ENCODE measurements at places on chromosomes 13 and 19.

DNA sequence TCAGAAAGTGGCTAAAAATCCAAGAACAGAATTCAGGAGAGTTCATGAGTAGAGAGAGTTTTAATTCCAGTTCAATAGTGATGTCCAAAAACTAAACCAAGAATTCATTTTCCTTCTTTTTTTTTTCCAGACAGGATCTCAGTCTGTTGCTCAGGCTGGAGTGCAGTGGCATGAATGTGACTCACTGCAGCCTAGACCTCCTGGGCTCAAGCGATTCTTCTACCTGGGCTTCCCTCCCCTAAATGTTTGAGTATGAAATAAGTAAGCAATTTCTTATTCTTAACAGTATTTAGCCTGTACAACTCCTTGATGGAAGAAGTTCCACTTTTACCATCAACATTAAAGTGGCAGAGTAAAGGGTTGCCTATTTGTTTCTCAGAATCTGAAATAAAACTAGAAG is 3.8 kb downstream of the COMMD6 start:
- no peak for DNase-seq

- no peak for DNase-seq
Observed at GRCh38 chr13:102361113-102361512, 40.7 kb downstream of the FGF14 start.

DNA sequence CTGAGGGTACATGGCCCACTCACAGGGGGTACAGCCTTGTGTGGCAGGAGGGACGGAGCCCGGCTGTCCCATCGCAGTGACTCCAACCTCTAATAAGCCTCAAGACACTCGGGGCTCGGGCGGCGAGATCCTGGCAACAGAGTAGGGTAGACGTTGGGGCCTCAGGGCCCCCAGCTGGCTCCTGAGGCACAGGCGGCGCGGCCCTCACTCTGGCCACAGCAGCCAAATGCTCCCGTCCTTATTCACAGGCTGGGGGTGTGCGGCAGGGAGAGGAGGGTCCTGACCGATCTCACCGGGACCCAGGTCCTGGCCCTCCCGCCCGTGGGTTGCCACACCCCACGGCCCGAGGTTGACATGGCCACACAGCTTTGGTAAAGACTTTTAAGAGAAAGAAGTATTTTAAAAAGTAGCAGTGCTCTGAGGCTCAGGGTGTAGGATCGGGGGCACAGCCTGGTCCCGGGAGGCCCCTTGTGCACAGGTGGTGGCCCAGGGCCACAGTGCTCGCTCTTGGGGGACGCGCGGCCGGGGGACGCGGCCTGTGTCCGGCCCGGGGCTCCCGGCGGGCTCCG is 7.6 kb downstream of the SLC39A3 start:
- no peak for DNase-seq

DNA sequence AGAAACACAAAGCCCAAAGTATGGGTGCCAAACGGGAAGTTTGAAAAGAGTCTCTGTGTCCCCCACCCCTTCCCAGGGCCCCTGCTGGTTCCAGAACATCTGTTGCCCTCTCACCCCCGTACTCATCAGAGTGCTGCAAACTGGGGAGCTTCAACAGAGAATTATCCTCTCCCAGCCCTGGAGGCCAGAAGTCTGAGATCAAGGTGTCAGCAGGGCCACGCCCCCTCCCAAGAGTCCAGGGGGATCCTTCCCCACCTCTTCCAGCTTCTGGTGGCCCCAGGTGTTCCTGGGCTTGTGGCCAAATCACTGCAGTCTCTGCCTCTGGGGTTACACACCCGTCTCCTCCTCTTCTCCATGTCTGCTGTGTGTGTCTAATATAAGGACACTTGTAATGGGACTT is 183.4 kb downstream of the PTPRS start:
- no peak for DNase-seq

DNA sequence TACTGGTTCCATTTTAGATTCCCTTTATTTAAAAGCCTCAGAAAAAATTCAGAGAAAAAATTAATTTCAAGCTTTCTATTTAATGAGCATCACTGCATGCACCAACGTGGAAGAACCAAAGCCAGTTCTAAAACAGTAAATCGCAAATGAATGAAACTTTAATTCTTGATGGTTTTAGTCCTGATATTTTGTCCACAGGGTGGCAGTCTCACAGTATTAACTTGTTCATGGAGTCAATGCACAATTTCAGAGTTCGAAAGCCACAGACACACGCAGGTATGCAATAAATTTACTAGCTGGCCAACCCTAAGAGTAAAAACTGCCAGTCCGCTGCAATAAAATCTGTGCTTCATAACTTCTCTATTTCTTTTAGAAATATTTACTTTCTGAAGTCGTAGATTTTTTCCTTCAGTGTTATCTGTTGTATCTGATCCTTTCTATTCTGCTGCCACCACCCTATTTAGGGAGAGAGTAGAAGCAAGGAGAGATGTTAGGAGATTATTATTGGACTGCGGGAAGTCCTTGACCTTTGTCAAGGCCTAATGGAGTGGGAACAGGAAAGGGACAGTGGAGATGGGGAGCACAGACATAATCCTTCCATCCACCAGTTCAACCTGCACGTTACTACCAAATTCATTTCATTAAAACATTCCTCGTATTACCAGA is 7.0 kb upstream of the WBP4 start:
- DNase-seq, result no peak

Measured in Panc1 (cell line).